NCI-H1048 (cell line): ENCODE measurements at places on chromosomes 11 and 22.
A peak's percentile ranks its signal among the peaks of the same experiment; 100 is the strongest.

DNA sequence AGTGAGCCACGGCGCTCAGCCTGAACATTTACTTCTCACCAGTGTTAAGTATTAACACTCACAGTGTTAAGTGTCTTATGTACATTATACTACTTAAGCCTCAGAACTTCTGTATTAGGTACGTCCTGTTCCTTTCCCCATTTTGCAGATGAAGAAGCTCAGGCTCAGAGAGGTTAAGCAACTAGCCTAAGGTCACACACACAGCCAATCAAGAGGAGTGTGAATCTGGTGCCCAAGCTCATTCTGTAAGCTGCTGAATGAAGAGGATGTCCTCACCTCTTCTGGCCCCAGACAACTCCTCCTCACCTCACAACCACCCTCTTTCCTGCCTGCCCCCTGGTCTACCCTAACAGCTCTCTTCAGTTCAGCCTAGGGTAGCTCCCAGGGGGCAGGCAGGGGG, 29.9 kb downstream of the CREB3L1 start:
- no peak for DNase-seq

DNA sequence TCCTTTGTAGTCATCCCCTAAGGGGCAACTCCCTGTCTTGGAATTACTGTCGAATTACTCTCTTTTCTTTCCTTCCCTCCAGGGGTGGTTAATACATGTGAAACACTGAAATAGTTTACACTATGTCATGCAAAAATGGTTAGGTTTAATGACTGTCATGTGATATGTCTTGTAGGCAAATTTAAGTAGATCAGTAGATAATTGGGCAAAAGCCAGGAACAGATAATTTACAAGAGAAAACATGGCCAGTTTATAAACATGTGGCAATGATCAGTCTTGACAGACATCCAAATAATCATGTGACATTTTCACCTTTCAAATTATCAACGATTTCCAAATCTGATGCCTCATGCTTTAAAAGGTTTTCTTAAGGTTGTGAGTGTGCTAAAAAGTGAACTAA, 3.9 kb downstream of the VWA5A start:
- DNase-seq = no peak

DNA sequence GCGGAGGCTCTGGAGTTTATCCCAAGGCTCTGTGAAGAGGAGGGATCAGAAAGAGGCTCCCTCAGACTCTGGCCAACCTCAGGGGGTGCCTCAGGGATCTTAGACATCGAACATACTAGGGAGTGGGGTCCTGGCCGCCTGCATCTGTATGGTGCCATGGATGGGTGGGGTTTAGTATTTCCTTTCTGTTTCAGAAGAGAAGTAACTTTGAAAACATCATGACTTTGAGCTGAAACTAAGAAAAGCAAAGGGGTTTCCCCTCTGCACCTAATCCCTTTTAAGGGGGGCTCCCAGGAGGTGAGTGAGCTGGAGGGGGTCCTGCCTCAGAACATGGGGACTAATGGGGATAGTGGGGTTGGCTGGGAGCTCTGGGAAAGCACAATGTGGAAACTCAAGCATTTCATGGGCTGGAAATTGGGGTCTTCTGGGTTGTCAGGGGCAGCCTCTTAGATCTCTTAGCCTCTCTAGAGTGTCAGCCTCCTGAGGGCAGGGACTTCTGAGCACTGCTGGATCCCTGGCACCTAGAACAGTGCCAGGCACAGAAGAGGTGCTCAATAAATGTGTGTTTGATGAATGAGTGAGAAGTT, 11.8 kb upstream of the SSTR3 start:
- DNase-seq = no peak

- DNase-seq = no peak
These were observed 69.3 kb downstream of the ABTB2 start for GRCh38 chr11:34288492-34288891.

DNA sequence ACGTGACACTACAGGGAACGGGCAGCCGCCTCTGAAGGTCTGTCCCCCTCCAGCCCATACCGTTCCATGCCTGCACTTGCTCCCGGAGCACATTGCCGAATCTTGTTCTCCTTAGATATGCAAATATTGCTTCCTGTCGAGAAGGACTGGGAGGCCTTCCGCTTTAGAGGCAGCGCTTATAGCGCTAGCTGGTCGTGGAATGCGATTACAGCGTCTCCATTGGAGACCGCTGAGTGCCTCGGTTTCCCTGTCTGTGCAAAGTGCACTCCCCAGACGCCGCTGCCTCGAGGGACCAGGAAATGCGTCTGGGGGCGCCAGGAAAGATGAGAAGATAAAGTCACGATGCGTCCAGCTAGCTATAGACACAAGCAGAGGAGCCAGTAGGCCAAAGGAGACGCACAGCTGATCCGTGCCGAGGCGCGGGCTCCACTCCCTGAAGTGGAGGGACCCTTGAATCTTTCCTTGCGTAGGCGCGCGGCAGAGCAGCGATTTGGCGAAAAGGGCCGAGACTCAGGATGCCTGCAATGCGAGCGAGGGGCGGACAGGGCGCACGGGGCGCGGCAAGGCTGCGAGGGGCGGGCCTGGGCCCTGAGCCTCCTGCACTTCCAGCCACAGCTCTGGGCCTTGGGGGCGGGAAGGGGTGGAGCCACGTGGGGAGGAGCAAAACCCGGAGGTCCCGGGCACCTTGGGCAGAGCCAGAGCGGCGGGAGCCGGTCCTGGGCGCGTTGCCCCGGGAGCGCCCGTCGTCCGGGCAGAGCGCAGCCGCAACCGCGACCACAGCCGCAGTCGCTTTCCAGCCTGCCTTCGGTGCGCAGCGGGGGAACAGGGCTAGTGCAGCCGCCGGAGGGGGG, at the start of gene RASSF10:
Gene RASSF10 (plus strand): TSS at position 692 of the 851 bp plus-strand sequence. CDS start 261 bp downstream, outside the sequence.
- DNase-seq = peak; percentile 62

DNA sequence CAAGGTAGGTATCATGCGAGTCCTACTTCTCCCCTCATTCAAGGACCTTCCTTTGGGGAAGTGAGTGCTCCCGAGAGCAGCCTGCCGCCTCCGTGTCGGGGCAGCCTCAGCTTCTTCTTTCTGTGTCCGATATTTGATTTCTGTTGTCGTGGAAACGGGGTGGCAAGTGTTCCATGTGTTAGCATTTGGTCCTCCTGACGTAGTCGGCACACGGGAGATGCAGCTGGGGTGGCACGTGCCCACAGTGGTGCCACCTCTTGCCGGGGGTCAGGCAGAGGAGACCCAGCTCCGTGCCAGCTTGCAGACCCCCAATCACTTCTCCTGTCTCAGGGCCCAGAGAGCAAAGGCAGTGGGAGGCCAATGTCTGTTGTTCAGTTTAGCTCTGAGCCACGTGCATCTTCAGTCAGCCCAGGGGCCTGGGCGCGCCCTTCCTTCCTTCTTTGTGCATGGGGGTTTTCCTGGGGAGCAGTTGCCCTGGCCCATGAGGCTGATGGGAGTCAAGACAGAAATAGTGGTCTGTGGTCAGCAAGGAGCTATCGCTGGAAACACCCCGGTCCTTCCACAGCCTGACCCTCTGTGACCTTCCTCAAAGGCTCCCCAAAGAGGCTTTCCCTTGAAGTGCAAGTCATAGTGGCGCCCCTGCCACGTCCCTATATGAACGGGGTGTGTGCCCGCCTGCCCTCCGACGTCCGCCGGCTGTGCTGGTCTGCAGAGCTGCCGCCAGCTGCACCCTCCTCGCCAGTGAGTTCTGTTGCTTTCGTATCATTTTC, 44.5 kb downstream of the PARVB start:
- DNase-seq = no peak
